GM13977 (cell line): ENCODE measurements at places on chromosomes 5 and 9.

GRCh38 chr9:137034709-137035506, 3.0 kb upstream of the FUT7 start:
- peak; percentile 95 for DNase-seq

GRCh38 chr5:38996123-38996522, 78.1 kb downstream of the RICTOR start:
- DNase-seq, result no peak

GRCh38 chr5:138739938-138740337, 13.3 kb upstream of the CTNNA1 start:
- no peak for DNase-seq

GRCh38 chr5:150560401-150561191, 52.7 kb downstream of the NDST1 start:
- peak; percentile 83 for DNase-seq

GRCh38 chr5:60149081-60149480, 255.6 kb upstream of the PDE4D start:
- DNase-seq, result no peak

DNA sequence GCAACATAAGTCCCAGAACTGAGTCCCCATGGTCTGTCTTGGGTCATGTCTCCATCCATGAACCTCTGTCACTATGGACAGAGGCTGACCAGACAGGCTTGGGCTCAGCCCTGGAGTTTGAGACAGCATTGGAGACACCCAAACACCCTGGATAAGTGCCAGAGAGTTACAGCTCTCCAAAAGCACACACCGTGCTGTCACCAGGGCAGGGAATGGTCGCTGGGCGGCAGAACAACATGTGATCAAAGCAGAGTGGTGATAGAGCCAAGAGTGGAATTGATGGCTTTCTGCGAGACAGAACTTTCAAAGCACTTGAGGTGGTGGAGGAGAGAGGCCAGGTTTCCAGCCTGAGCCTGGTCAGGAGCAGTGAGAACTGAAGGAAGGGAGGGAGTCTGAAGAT, 50.1 kb downstream of the DRD1 start:
- no peak for DNase-seq

DNA sequence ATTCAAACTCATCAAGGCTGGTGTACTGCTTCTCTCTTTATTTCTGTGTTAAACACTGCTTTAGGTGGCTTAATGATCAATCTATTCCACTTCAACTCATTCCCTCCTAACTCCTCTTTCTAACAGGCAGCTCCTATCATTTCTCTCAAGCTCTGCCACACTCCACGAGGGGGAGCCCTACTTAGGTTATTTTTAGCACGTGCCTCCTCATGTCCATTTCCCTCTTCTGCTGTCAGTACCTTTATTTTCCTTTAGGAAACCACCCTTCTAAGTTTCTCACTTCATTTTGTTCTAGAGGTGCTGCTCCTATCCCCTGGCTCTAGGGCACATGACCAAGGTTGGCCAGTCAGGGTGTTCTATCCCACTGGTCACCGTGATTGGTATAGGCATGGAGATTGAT, 6.7 kb upstream of the BRINP1 start:
- DNase-seq, result no peak

DNA sequence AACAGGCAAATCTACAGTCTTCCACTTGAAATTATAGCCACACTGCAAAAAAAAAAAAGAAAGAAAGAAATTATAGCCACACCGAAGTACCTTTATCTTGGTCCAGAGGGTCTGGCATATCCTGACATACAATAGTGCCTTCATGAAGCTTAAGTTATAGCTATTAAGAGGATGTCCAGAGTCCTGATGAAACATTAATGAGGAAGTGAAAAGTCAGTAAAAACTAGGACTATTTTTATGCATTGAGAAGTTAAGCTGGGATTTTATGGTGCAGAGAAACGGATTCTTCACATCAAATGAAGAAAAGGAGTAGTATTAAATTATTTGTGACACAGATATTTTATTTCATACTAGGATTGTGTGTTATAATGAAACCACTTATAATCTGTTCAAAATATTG, 123.9 kb downstream of the SV2C start:
- DNase-seq, result no peak

GRCh38 chr5:95734906-95735305, 3.8 kb downstream of the RHOBTB3 start:
- DNase-seq, result no peak

DNA sequence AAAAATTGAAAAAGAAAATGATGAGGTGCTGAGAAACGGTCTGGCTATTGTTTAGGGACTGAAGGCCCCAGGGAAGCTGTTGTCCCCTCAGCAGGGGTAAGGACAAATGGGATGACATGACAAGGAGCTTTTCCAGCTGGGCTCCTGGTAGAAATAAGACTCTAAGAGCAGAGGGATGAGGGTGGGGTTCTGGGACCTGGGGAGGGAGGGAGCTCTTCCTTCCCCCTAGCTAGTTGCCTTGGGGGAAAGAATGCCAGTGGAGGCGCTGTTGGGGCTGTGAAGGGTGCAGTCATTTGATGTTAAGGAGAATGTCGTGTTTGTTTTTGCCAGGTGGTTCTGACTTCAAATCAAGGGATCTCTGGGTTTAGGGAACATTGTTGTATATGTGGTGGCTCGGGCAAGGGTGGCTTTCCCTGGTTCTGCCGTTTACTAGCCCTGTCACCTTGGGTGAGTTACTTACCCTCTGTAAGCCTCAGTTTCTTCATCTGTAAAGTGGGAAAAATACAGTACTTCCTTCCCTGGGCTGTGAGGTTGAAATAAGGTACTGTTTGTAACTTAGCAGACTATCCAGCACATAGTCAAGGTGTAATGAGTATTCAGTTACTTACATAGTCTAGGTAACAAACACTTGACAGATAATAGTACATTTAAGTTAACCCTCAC, 47.8 kb downstream of the WWC1 start:
- DNase-seq, result no peak

- no peak for DNase-seq
These were observed 262.8 kb downstream of the CDH10 start for GRCh38 chr5:24381861-24382489.

GRCh38 chr9:123399803-123400378, 43.9 kb downstream of the CRB2 start:
- peak; percentile 58 for DNase-seq

DNA sequence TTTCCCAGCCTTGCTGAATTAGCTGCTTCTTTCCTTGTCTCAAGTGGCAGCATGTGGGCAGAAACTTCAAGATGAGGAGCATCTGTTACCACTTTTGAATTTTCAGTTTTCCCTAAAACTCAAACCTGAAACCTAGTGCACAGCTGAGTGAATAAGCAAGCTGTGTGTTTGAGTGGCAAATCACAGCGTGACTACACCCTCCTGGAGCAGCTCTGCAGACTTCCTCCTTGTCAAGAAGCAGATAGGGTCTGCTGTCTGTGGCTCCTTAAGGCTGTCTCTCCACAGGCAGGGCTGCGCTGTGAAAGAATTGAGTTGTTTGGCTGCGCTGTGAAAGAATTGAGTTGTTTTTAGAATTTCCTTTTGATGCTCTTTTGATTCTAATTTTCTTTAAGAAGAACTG, 179.7 kb upstream of the HAPLN1 start:
- DNase-seq, result no peak

DNA sequence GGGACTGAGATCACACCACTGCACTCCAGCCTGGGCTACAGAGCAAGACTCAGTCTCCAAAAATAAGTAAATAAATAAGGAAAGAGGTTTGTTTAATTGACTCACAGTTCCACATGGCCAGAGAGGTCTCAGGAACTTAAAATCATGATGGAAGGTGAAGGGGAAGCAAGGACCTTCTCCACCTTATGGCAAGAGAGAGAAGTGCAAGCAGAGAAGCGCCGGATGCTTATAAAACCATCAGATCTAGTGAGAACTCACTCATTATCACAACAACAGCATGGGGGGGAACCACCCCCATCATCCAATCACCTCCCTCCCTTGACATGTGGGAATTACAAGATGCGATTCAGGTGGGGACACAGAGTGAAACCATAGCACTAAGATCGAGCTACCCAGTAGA, 22.8 kb upstream of the RGMB start:
- DNase-seq, result no peak

GRCh38 chr5:74272024-74272775, 368.3 kb downstream of the ENC1 start:
- DNase-seq, result no peak

GRCh38 chr5:163089926-163090325, 347.5 kb upstream of the CCNG1 start:
- no peak for DNase-seq

GRCh38 chr5:72273547-72273946, 46.5 kb downstream of the MRPS27 start:
- DNase-seq, result no peak

GRCh38 chr5:76379855-76380254, 23.2 kb upstream of the IQGAP2 start:
- no peak for DNase-seq

GRCh38 chr5:72314571-72315172, 5.4 kb downstream of the MRPS27 start:
- DNase-seq, result no peak

DNA sequence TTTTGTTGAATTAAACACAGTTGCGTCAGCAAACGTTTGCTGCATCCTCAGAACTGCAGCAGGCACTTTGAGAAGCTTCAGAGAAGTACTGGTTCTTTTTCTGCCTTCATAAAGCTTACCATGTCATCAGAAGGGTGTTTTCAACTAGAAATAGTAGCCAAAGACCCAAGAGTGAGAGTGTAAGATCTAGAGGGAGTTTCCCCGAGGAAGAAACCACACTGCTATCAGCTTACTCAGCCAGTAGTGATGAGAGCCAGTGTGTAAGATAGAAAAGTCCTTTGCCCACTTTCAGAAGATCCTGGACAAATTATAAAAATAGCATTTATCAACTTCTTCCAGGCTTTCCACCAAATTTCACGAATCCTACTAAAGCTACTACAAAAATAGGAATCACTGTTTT, 154.5 kb downstream of the PAPPA start:
- no peak for DNase-seq

DNA sequence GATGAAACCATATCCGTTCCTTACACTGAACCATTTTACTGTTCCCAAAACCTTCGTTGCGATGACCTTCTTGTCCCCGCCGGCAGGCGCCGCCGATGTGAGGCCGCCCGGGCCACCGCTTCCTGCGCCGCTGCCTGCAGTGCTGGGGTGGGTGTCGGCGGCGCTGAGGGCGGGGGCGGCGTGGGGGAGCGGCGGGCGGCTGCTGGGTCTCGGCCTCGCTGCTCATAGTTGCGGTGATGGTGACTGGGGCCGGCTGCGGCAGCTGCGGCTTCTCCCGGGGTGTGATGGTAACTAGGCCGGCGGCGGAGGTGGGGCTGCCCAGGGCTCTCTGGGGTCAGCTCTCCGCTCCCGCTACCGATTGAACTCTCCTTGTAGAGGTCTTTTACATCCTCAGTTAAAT, 14.1 kb upstream of the OR2S2 start:
- no peak for DNase-seq

DNA sequence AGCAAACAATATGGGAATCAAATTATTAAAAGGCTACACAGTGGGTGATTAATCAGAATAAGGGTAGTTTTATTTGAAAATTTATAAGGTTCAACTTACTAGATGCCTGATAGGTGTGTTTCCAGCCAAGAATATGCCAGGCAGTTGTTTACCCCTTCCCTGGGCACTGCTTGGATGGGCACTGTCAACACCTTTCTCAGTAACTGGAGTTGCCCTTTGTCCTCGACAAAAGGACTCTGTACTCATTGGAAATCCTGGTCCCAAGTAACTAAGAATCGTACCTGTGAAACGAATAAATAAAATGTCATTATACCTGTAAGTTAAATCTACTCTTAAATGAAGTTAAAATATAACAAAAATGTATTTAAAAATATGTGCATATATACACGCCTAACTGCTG, 15.0 kb downstream of the ANKRD34B start:
- no peak for DNase-seq

DNA sequence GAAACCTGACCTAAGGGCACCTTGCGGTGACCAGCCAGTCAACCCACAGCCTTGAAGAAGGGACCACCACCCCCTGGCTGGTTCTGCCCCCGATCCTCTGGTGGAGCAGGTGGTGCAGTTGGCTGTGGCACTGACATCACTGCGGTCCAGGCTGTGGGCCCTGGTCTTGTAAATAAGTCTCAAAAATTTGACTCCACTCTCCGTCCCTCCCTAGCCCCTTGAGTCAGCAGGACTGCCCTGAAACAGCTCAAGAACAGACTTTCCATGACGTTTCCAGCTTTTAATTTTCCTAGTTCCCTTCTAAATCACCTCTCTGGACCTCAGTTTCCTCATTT, 134.8 kb upstream of the BOD1 start:
- DNase-seq, result no peak

DNA sequence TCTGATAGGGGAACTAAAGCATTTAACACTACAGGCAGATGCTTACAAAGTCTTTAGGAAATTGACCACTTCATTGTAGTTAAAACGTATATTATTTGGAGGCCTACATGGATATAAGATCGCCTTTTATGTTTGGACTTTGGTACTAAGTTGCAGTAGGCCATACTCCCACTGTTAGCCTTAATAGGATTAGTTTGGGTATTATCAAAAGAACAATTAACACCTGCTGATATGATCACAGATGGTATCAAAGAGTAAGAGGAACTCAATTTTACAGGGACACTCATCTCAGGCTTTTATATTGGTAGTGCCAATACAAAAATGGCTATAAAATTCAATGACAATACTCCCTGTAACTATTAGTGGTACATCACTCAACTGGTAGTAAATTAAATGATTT, 1183.0 kb downstream of the MAT2B start:
- DNase-seq, result no peak

DNA sequence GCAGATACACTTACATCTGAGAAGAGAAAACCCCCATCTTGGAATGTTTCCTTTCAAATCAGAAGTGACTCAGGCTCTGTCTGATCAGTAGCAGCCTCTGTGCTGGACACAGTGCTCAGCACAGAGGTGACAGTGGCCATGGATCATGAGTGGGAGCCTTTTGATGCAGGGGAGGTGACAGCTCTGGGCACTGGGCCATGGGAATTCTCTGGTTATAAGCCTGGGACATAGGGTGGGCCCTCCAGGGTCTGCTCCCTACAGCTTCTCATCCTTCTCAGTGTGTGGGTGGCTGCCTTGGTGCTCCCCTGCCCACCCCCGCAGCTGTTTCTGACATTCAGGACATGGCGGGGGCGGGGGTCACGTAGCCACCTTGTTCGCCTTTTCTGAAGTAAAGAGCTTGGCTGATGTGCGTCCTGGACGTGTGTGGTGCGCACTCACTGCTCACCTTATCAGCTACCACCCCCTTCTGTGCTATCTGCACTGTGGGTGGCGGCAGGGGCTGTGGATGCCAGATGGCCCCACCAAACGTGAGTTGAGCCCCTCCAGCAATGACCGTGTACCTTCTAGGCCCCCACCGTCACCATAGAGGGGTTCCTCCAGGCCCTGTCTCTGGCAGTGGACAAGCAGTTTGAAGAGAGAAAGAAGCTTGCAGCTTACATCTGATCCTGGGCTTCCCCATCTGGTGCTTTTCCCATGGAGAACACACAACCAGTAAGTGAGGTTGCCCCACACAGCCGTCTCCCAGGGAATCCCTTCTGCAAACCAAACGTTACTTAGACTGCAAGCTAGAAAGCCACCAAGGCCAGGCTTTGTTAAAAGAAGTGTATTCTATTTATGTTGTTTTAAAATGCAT, 24.0 kb downstream of the TRIP13 start:
- DNase-seq, result no peak
